ENCODE measurements at places on chromosomes 2 and 18.

GRCh38 chr2:236127010-236127409 lies 41.2 kb downstream of the GBX2 start:
- DNase-seq = no peak

DNA sequence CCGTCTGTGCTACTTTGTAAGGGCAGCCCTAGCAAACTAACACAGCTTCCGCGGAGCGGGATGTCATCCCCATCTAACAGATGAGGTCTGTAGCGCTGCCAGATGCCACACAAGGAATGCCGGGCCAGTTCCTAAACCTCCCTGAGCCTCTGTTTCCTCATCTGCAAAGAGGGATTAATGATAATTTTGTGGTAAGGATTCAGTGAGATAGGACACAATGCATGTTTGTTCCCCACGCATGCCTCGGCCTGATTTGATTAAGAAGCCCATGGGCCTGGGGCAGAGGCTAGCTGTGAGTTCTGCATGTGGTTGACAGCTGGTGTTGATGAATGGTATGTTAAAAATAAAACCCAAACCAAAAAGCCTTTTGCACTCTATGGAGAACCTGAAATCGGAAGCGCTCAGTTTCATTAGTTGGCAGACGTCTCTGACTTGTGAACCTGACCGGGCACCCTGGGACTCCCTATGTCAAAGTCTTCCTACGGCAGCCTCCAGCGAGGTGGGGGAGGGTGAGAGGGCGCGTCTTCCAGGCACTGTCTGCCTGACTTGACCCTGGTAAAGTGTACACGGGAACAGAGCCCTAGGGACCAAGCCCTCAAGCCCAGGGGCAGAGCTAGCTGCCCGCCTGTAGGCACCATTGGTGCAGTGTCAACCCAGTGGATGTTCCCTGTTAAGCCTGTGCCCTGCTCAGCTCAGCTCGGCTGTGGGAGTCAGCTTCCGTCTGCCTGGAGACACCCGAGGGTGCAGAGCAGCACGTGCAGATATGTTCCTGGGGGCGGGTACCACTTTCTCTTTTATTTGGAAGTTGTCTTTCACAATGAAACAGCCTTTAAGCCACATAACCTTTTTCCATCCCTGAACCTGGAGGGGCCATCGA lies 14.8 kb upstream of the INHBB start:
- no peak for DNase-seq

- no peak for DNase-seq
Observed at GRCh38 chr2:184555352-184555751, 43.0 kb upstream of the ZNF804A start.

- DNase-seq = no peak
Observed at GRCh38 chr18:46334868-46335281, 230.7 kb downstream of the HAUS1 start.

- DNase-seq = peak; percentile 12
Observed at GRCh38 chr2:36339607-36340218, 15.9 kb upstream of the CRIM1 start.

- no peak for DNase-seq
Observed at GRCh38 chr18:10936176-10937053, 213.0 kb downstream of the PIEZO2 start.

- DNase-seq = no peak
Observed at GRCh38 chr2:224910574-224910925, 131.7 kb downstream of the DOCK10 start.

- DNase-seq = no peak
Observed at GRCh38 chr18:56240405-56240804, 398.0 kb downstream of the TXNL1 start.

GRCh38 chr2:177422271-177422670 lies 29.7 kb downstream of the AGPS start:
- no peak for DNase-seq

- no peak for DNase-seq
Observed at GRCh38 chr2:68052717-68053422, 9.9 kb downstream of the C1D start.

DNA sequence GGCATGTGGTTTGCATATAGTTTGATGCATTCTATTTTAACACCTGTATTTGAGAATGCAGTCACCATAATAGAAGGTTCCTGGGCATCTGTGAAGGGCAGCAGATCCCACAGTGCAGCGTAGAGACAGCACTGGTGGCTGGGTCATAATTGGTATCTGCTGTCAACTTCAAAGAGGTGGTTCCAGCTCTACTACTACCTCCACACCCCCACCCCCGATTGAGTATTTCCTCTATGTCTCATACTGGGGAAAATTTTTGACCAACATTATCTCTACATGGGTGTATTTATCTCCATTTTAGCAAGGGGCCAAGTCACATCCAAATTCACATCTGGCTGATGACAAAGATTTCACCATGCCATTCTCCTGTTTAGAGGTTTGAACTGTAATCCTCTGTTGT lies 43.0 kb downstream of the TRPM8 start:
- DNase-seq = no peak

DNA sequence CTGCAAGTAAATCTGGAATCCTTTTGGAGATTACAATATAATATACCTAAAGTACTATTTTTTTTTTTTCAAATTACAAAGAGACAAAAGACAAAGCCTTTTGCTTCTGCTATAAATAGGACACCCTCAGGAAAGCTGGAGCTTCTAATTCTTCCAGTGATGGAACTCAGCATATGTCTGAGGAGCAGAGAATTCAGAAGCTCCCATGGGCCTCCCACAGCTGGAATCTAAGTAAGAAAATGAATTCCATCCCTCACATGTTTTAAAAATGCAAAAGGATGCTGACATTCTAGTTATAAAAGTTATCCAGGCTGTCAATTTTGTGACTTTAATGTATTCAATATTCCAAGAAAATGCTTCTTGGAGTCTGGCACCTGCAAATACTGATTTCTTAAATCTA lies 571.3 kb upstream of the LRRTM4 start:
- no peak for DNase-seq

DNA sequence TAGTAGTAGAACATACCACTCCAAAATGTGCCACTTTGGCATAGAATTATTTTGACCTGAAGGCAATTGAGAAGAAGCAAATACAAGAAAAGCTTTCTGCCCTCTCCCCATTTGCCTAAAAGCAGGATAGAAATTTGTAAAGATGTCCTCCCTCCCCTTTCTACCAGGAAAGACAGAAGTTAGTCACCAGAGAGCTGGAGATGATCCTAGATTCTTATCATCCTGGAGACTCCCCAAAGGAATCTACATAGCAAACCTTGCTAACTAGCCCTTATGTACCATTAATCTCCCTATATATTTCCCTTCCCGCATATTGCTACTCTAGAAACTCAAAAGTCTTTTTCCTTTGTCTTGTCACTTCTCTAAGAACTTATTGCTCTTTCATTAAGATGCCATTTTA lies 12.6 kb upstream of the TMEM37 start:
- DNase-seq = no peak

- DNase-seq = no peak
Observed at GRCh38 chr2:28357948-28358667, 34.5 kb upstream of the FOSL2 start.

- DNase-seq = peak; percentile 14
Observed at GRCh38 chr2:175815537-175815936, 186.5 kb downstream of the LNPK start.

Data from AG08396 (cell line).